ENCODE measurements at places on chromosomes 7 and 10. TPM values are rescaled to one million over a fixed set of nuclear protein-coding genes. Genes with fewer than 3 reads are reported as not detected.

CAMK1D gene
- polyA plus RNA-seq, result 11.1 TPM

TBX20 gene
- not detected for polyA plus RNA-seq

DYNC1I1 gene
- 0.59 TPM for polyA plus RNA-seq

ABCF2 gene
- 21.5 TPM for polyA plus RNA-seq

ITPRID1 gene
- polyA plus RNA-seq, result not detected

IL6 gene
- not detected for polyA plus RNA-seq

PDGFA gene
- 47.4 TPM for polyA plus RNA-seq

CYCS gene
- polyA plus RNA-seq, result 211 TPM

PRKCQ gene
- polyA plus RNA-seq, result 1.6 TPM

LRGUK gene
- 0.72 TPM for polyA plus RNA-seq

ANKRD22 gene
- 0.24 TPM for polyA plus RNA-seq

PROSER2 gene
- 4.9 TPM for polyA plus RNA-seq

PTPRN2 gene
- 7.2 TPM for polyA plus RNA-seq

PAX2 gene
- 181 TPM for polyA plus RNA-seq

OR9A2 gene
- polyA plus RNA-seq, result not detected

CALHM1 gene
- polyA plus RNA-seq, result 0.07 TPM

GPNMB gene
- 23.7 TPM for polyA plus RNA-seq

RSU1 gene
- polyA plus RNA-seq, result 65.7 TPM

CALHM3 gene
- polyA plus RNA-seq, result not detected

CUBN gene
- 5.0 TPM for polyA plus RNA-seq

ZNF467 gene
- polyA plus RNA-seq, result 18.1 TPM

LRRD1 gene
- polyA plus RNA-seq, result 0.40 TPM

Data from left renal pelvis (tissue), 4 donors.